ENCODE measurements at places on chromosomes 1 and 21.

GRCh38 chr1:201059871-201060555 is 36.5 kb upstream of the KIF21B start:
- no peak overlapping the region for H3K4me3 ChIP-seq
- H3K27ac ChIP-seq, result no peak overlapping the region
- H3K27me3 ChIP-seq, result no peaks in the 10 kb centered on the region
- peaks cover 17% of the 10 kb centered on the region for H3K4me1 ChIP-seq
- peaks cover 53% of the 10 kb centered on the region for H3K36me3 ChIP-seq

DNA sequence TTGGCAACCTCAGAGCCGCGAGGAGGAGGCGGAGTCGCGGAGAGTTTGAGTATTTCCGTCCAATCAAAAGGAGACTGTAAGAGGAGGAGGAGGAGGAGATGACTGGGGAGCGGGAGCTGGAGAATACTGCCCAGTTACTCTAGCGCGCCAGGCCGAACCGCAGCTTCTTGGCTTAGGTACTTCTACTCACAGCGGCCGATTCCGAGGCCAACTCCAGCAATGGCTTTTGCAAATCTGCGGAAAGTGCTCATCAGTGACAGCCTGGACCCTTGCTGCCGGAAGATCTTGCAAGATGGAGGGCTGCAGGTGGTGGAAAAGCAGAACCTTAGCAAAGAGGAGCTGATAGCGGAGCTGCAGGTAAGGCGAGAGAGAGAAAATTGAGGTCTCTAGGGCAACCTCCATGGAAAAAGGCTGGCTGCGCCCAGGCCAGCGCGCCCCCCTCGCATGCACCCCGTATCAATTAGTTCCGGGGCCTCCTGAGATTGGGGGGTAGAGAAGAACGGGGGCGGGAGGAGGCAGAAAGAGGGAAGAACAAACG is at the start of gene PHGDH:
Gene PHGDH, plus strand, starts transcription at position 131 of the 538 bp plus-strand sequence. Its CDS starts 89 bp downstream, at position 220.
- no peaks in the 10 kb centered on the region for H3K36me3 ChIP-seq
- peak within 1 kb of the TSS; percentile 91 for H3K27ac ChIP-seq
- DNase-seq, result peak; percentile 92
- peak within 1 kb of the TSS; percentile 75 for H3K4me3 ChIP-seq
- H3K27me3 ChIP-seq, result no peaks in the 10 kb centered on the region

DNA sequence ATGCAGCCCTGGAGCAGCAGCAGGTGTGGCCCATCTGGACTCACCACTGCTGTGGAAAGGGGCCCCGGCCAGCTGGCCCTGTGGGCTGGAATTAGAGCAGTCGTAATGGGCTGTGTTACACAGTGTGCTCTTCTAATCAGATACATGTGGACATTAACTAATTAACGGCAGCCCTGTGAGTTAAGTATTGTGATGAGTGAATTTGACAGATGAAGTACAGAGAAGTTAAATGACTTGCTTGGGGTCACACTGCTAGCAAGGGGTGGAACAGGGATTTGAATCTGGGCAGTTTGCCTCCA is 58.6 kb downstream of the MDM4 start:
- no peak overlapping the region for H3K4me3 ChIP-seq
- H3K27me3 ChIP-seq, result no peaks in the 10 kb centered on the region
- H3K4me1 ChIP-seq, result peaks cover 28% of the 10 kb centered on the region
- no peaks in the 10 kb centered on the region for H3K36me3 ChIP-seq
- DNase-seq, result peak; percentile 71

DNA sequence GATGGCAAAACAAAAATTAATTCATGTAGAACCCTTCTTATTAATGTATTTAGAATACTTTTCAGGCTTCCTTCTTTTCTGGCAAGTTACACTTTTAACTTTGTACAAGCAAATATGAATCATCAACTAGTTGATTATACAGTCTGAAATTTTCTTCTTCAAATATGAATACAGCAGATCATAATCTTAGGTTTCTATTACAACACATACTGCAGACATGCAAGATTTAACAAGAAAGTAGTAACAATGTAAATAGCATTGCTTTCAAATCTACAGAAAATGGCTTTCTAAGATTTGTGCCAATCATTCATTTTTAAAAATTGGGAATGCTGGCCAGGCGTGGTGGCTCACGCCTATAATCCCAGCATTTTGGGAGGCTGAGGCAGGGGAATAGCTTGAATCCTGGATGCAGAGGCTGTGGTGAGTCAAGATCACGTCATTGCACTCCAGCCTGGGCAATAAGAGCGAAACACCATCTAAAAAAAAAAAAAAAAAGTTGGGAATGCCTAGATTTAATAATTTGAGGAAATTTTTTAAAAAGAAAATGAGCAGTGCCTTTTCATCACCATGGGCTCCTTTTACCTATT is 68.4 kb upstream of the DPYD start:
- no peaks in the 10 kb centered on the region for H3K4me1 ChIP-seq
- DNase-seq, result no peak
- H3K27ac ChIP-seq, result no peak overlapping the region
- no peaks in the 10 kb centered on the region for H3K36me3 ChIP-seq
- H3K4me3 ChIP-seq, result no peak overlapping the region

- no peak for DNase-seq
- H3K36me3 ChIP-seq, result peaks cover 23% of the 10 kb centered on the region
- H3K27ac ChIP-seq, result no peak overlapping the region
- no peak overlapping the region for H3K4me3 ChIP-seq
- H3K27me3 ChIP-seq, result no peaks in the 10 kb centered on the region
Observed at GRCh38 chr1:207805841-207806421, 54.1 kb downstream of the CD46 start.

- no peak for DNase-seq
- no peak overlapping the region for H3K27ac ChIP-seq
- no peak overlapping the region for H3K4me3 ChIP-seq
- peaks cover 14% of the 10 kb centered on the region for H3K4me1 ChIP-seq
Observed at GRCh38 chr21:38930066-38930465, 124.3 kb downstream of the ETS2 start.

GRCh38 chr1:28631713-28632112 is 11.2 kb downstream of the TAF12 start:
- no peak overlapping the region for H3K4me3 ChIP-seq
- peaks cover 2% of the 10 kb centered on the region for H3K36me3 ChIP-seq
- no peaks in the 10 kb centered on the region for H3K4me1 ChIP-seq
- DNase-seq, result no peak
- no peaks in the 10 kb centered on the region for H3K27me3 ChIP-seq
- no peak overlapping the region for H3K27ac ChIP-seq

DNA sequence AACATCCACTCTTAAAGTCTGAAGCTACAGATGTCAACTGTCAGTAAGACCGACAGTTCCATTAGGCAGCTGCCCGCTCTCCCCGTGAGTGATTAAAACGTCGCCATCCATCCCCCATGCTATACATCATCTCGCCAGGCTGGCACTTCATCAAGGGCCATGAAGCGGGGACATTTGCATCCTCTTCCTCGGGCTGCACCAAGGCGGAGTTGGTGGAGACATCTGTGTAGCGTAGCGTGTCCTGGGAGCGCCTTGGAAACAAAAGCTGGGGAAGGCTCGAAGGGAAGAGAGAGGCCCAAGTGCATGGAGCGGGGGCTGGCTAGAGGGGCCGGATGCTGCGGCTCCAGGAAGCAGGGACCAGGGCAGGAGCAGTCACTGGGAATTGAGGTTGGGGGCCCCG is 250.1 kb downstream of the KAZN start:
- H3K4me3 ChIP-seq, result no peak overlapping the region
- H3K36me3 ChIP-seq, result no peaks in the 10 kb centered on the region
- H3K4me1 ChIP-seq, result peaks cover 6% of the 10 kb centered on the region
- H3K27me3 ChIP-seq, result peaks cover 8% of the 10 kb centered on the region
- no peak overlapping the region for H3K27ac ChIP-seq

DNA sequence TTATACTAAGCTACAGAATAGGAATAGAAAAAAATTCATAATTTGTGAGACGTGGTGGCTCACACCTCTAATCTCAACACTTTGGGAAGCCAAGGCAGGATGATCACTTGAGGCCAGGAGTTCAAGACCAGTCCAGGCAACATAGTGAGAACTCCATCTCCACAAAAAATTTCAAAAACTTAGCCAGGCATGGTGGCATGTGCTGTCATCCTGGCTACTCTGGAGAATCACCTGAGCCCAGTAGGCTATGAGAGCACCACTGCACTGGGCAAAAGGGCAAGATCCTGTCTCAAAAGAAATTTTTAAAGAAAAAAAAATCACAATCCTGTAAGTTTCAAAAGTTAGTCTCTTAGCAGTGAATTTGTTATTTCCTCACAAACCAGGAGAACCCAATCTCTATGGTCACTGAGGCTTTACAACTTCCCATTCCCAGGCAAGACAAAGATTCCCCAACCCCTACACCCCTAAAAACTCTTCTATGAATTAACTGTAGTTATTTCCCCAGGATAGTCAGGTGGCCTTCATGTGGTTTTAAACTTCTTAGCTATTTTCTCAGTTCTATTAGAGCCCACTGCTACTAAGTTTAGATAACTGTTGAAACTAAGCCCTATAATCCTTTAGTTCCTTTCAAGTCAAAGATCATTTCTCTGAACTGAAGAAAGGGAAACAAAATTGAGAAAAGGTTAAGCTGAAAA is 74.5 kb downstream of the FOXJ3 start:
- H3K27ac ChIP-seq, result no peak overlapping the region
- DNase-seq, result no peak
- no peaks in the 10 kb centered on the region for H3K27me3 ChIP-seq
- peaks cover 6% of the 10 kb centered on the region for H3K36me3 ChIP-seq

- peak overlapping the region; percentile 47 for H3K4me3 ChIP-seq
- peaks cover 35% of the 10 kb centered on the region for H3K4me1 ChIP-seq
- H3K27ac ChIP-seq, result no peak overlapping the region
- H3K27me3 ChIP-seq, result no peaks in the 10 kb centered on the region
- peak; percentile 82 for DNase-seq
- H3K36me3 ChIP-seq, result peaks cover 7% of the 10 kb centered on the region
Observed at GRCh38 chr1:43565600-43566360, 35.1 kb downstream of the PTPRF start.

DNA sequence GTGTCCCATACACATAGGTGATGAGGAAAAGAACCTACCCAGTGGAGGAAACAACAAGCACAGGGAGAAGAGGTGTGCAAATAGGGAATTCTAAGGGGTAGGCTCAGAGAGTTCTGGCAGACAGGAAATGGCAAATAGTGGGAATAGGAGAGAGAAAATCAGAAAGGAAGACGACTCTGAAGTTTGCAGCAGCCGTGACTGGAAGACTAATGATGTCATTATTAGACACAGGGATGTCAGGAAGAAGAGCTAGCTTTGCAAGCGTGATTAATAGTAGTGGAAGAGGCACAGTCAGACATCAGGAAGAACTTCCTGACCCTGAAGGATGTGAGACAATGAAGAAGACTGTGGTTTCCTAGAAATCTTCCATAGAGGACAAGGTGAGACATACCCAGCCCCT is 21.1 kb downstream of the DLGAP3 start:
- no peak overlapping the region for H3K4me3 ChIP-seq
- H3K27me3 ChIP-seq, result no peaks in the 10 kb centered on the region

- no peaks in the 10 kb centered on the region for H3K36me3 ChIP-seq
- no peak overlapping the region for H3K27ac ChIP-seq
- no peak for DNase-seq
- no peaks in the 10 kb centered on the region for H3K4me1 ChIP-seq
- no peaks in the 10 kb centered on the region for H3K27me3 ChIP-seq
Observed at GRCh38 chr1:50667272-50667671, 244.0 kb upstream of the DMRTA2 start.

All from muscle of leg (tissue), 16 donors.